ENCODE measurements at places on chromosomes 3 and 15.

DNA sequence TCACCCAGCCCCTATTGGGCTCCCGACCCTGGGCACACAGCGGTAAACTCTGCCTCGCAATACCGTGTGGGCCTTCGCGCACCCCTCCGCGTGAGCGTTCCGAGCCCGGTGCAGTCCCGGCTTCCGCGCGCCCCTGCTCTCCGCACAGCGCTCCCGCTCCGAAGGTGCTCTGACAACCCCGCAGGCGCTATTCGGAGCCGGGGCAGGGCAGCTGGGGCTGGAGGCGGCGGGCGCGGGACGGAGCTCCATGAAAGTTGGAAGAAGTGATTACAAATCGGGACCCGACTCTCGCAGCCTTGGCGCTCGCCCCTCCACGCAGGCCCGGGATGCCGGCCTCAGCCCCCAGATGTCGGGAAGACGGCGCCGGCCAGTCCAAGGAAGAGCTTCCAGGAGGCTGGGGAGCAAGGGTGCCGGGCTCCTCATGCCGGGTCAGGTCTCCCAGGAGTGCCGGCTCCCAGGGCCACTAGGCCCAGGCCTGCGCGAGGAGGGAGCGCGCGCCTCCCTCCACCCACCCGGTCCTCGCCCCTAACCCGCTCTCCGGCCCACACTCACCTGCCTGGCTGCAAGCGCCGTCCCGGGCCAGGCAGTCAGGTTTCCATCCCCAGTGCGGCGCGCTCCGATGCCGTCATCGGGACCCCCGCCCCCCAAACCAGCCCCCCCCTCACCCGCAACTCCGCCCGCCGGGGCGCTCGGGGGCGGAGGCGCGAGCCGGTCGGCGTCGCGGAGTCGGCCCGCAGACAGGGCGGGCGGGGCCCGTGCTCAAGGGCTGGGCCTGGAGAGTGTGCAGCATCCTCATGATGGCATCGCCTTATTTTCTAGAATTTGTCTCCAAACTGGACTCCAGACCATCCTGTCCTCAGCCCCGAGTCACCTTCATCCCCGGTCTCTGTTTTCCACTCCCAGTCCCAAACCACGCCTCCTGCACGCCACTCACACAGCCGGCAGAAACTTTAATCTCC lies at the start of gene KIF7:
TSS of gene KIF7 (minus strand) at position 621 of the 959 bp plus-strand sequence. CDS start 2,537 bp downstream, outside the sequence.
- no peaks in the 10 kb centered on the region for H3K36me3 ChIP-seq
- no peaks in the 10 kb centered on the region for H3K4me1 ChIP-seq
- no peak for DNase-seq
- no peaks in the 10 kb centered on the region for H3K27me3 ChIP-seq

DNA sequence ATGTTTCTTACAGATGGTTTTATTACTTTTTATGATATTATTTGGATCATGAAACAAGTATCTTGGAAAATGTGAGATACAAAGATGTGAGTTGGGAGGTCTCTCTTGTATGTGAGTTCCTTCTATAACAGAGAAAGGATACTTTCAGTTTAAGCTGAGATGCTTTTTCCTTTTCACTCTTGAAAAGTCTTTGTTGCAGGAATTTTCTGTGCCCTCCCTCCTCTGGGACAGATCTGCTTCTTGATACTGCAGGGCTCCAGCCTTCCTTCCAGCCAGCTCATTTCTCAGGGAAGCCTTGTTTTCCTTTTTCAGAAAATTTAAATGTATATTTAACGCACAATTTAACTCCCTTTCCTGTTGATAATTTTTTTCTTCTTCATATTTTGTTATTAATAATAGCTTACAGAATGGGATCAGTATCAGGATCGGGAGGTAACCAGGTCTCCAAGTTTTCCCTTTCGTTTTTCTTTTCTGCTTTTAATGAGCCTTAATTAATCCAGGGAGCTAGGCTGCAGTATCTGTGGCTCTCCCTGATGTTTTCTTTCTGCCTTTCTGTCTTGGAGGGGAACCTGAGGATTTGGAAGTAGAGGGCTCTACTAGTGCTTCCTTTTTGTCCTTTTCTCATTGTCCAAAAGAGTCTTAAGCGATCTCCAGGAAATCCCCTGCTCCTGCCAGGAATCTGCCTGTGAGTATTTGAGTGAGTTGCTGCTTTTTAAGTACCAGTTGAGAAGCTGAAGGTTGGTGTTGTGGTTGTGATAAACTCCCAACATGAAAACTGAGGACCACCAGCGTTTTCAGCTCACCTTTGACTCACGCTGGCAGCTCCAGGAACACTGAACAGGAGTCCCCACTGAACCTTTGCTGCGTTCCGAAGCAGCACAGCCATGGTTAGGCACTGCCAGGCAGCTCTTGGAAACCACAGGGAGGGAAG lies 105.7 kb downstream of the IGF1R start:
- no peaks in the 10 kb centered on the region for H3K36me3 ChIP-seq
- H3K27ac ChIP-seq: no peak overlapping the region
- no peak overlapping the region for H3K4me3 ChIP-seq
- no peaks in the 10 kb centered on the region for H3K4me1 ChIP-seq
- DNase-seq: no peak

- H3K27me3 ChIP-seq: peaks cover 1% of the 10 kb centered on the region
- no peak for DNase-seq
- H3K4me3 ChIP-seq: no peak overlapping the region
- H3K27ac ChIP-seq: no peak overlapping the region
- no peaks in the 10 kb centered on the region for H3K36me3 ChIP-seq
Observed at GRCh38 chr15:73941044-73941443, 14.8 kb downstream of the LOXL1 start.

DNA sequence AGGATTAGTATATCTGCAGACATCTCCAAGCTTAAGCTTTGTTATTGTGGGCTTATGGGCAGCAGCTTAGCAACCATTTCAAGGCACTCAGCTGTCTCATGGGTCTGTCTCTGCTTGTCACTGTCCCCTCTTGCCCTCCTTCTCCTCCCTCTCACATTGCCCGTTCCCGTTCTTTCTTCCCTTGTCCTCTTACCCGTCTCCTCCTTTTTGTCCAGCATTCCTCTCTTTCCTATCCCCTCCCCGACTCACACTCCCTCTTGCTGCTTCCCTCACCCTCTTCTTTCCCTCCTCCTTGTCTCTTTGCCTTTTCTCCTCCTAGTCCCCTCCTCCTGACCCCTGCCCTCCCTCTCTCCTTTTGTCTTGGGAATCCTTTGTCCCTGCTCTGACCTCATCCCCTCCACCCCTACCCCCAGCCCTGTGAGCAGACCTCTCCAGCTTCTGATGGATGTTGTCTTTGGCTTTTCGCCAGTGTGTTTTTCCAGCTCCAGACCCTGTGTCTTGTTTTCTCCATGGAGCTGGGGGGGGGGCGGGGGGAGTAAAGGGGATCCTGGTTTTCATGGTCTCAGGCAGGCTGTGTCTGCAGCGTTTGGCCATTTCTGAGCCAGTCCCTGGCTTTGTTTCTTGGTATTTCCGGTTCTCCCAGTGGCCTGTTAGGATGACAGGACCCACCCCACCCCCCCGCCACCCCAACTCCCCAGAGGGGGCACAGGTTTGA lies 47.9 kb upstream of the TRAK1 start:
- H3K4me1 ChIP-seq: peaks cover 49% of the 10 kb centered on the region
- H3K27ac ChIP-seq: no peak overlapping the region
- 0 out of 2 replicates have a peak, but pooled peaks cover 2% of the 10 kb centered on the region for H3K36me3 ChIP-seq
- no peak for DNase-seq

GRCh38 chr3:40920041-40920440 lies 279.3 kb upstream of the CTNNB1 start:
- no peak overlapping the region for H3K4me3 ChIP-seq
- DNase-seq: peak; percentile 19
- no peaks in the 10 kb centered on the region for H3K4me1 ChIP-seq
- H3K27me3 ChIP-seq: no peaks in the 10 kb centered on the region
- no peaks in the 10 kb centered on the region for H3K36me3 ChIP-seq

DNA sequence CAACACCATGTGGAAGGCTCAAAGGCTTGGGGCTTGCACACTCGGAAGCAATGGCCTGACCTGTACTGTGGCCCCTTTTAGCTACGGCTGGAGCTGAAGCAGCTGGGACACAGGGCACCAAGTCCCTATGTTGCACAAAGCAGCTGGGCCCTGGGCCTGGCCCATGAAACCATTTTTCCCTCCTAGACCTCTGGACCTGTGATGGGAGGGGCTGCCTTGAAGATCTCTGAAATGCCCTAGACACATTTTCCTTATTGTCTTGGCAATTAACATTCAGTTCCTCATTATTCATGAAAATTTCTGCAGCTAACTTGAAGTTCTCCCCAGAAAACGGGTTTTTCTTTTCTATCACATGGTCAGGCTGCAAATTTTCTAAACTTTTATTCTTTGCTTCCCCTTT lies 85.6 kb upstream of the ALDH1A3 start:
- H3K4me3 ChIP-seq: no peak overlapping the region
- H3K27ac ChIP-seq: no peak overlapping the region
- no peaks in the 10 kb centered on the region for H3K27me3 ChIP-seq
- DNase-seq: no peak
- H3K36me3 ChIP-seq: no peaks in the 10 kb centered on the region
